ENCODE measurements at places on chromosomes 3 and 15.
A peak's percentile ranks its signal among the peaks of the same experiment; 100 is the strongest.

- no peak for DNase-seq
These were observed 78.0 kb downstream of the MYO1E start for GRCh38 chr15:59294574-59295260.

GRCh38 chr15:55775316-55775715 lies 32.4 kb upstream of the PRTG start:
- DNase-seq, result no peak

DNA sequence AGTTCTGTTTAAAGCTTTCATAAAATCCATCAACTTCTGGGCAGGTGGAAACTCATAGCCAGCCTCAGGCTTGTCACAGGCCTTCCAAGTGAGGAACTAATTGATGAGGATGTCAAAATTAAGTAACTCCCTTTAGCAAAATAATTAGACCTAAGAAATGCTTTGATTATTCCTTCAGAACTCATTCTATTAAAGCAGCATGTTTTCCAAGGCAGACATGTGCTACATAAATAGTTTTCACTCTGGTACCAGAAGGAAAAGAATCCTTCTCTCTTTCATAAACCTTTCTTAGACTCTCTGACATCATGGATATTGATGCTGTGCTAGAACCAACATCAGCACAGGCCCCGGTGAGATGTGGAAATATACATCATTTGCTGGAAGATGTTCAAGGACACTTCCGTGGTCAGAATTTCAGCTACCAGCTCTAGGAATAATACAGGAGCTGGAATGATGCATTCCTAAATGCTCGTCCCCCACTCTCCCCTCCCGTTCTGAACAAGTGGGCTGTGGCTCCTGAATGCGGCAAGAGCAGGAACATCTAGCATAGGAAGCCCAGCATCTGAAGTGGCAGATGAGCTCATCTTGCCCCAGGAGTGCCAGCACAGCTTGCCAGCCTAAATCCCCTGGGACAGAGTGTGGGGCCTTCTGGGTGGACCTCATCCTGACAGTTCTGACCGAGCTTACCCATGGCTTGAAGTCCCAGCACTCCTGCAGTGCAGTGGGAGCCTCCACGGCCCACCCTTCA lies 82.4 kb downstream of the WWTR1 start:
- DNase-seq, result no peak

DNA sequence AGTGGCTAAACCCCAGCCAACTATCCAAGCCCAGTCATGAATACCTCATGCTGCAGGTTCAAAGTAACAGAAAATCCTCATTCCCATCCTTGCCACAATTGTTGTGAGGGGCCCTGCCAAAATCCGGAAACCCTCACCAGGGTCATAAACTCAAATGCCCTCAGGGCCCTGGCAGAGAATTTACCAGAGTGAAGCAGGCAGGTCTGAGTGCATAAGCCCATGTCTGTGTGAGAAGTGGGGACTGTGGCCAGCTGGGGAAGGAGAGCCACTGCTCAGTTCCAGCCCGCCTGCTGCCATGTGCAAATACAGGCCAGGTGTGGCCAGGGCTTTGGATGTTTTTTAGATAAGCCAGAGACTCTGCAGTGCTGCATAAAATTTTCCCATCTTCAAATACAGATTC lies 7.0 kb downstream of the CEP152 start:
- DNase-seq, result peak; percentile 5

DNA sequence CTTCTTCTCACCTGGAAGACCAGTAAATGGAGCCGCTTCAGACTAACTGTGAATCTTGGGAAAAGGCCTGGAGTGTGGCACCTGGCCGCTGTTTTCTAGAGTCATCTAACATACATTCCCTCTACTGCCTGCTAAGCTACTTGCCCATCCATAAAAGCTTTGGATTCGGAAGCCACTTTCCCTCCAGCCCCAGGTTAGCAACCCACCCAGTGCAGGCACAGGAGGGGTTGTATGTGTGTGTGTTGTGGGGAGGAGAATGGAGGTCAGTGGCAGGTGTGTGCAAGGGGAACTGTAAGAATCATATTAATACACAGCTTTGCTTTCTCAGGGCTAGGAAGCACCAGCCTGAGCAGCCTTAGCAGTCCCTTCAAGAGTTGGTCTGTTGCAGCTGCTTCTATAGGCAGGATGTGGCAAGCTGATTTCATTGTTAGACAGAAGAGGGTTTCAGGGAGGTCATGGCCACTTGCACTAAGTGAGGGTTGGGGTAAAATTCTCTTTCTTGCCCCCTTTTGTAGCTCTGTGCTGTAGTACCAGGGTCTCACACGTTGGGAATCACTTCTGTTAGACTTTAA lies 8.9 kb downstream of the NSUN3 start:
- DNase-seq, result no peak

- DNase-seq, result no peak
These were observed 1.2 kb downstream of the BRPF1 start for GRCh38 chr3:9732740-9733115.

GRCh38 chr15:96054621-96055020 lies 275.9 kb upstream of the NR2F2 start:
- DNase-seq, result no peak

GRCh38 chr3:10311710-10312109 lies 9.2 kb downstream of the SEC13 start:
- DNase-seq, result no peak

Measured in NCI-H510A treated with DMSO at 0.1 percent for 48 hours (cell line).